ENCODE measurements at places on chromosomes 16 and 17.

GRCh38 chr17:3826191-3826590, 19.9 kb downstream of the NCBP3 start:
- no peak for DNase-seq

- DNase-seq: no peak
Measured at GRCh38 chr16:72481419-72481818, 309.5 kb upstream of the PMFBP1 start.

DNA sequence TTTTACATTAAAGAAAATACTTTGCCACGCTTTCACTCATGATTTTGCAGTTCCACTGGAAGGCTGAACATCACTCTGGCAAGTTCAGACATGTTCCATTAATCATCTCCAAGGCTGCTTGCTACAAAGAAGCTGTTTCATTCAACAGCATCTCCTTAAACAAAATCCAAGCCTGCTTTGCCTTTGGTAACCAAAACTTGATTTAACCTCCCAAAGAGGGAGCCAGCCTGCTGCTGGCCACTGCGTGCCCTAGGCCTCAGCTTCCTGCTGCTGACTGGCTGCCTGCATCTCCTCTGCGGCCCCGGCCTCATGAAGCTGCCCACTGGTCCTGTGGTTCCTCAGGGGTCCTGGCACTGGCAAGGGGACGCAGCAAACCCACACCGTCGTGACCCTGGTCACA, 31.8 kb downstream of the ANKRD11 start:
- no peak for DNase-seq

DNA sequence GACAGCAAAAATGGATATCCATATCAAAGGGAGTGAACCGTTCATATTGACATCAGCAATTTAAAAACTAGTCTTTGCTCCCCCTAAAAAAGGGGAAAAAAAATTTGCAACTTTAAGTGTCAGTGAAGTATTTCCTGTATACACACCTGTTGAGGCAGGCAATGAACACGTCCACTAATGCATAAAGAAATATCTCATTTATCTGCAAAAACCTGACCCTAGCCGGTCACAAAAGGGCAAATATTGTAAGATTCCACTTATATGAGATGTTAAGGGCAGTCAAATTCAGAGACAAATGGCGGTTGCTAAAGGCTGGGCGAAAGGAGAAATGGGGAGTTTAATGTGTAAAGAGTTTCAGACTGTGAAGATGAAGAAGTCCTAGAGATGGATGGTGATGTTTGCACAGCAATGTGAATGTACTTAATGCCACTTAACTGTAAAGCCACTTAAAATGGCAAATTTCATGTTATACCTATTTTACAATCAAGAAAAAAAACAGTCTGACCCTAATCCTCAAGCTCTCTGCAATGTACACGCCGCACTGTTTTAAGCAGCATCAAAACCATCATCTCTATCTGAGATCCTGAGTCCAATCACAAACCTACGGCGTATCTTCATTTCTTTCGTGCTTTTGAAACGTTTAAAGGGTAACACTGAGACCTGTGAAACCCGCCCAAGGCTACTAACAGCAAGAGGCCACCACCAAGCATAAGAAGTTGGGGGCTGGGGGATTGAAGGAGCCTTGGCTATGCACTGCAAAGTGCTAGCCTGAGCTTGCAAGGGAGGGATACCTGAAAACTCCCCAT, 1.1 kb downstream of the PARN start:
- DNase-seq: no peak

DNA sequence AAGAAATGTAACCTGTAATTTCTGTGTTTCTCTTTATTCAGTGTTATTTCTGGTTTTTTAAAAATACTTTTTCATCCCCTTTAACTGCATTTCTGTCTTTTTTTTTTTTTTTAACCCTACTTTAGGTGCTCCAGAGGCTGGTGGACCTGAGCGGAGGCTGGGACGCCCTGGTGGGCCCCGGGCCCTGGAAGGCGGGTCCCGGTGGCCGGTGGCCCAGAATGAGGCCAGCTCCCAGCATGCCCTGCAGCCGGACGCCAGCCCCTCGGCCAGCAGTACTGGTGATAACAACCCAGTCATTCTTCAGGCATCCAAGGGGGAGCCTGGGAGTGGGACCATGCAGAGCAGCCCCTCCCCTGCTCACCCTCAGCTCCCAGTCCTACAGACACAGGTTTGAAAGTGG, 1.5 kb downstream of the SRCAP start:
- no peak for DNase-seq

DNA sequence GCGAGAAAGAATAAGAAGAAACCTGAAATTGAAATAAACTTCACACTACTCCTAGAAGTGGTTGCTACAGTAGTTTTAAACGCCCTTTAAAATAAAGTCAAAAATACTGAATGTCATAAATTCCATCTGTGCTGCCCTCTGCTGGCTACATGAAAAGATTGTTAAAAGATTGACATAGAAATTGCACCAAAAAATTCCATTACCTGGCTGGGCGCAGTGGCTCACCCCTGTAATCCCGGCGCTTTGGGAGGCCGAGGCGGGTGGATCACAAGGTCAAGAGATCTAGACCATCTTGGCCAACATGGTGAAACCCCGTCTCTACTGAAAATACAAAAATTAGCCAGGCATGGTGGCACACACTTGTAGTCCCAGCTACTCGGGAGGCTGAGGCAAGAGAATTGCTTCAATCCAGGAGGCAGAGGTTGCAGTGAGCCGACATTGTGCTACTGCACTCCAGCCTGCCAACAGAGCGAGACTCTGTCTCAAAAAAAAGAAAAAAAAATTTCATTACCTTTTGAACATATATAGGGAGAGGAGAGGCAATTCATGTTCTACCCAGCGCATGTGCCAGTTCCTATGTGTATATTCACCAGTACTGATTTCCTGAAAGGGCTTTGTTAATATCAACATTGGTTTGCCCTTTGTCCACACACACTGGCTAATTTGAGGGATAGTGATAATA, 36.5 kb downstream of the CYTH1 start:
- DNase-seq: no peak

- no peak for DNase-seq
Measured at GRCh38 chr16:50908468-50908867, 166.6 kb downstream of the CYLD start.

- no peak for DNase-seq
Measured at GRCh38 chr16:61908426-61908825, 127.8 kb downstream of the CDH8 start.

DNA sequence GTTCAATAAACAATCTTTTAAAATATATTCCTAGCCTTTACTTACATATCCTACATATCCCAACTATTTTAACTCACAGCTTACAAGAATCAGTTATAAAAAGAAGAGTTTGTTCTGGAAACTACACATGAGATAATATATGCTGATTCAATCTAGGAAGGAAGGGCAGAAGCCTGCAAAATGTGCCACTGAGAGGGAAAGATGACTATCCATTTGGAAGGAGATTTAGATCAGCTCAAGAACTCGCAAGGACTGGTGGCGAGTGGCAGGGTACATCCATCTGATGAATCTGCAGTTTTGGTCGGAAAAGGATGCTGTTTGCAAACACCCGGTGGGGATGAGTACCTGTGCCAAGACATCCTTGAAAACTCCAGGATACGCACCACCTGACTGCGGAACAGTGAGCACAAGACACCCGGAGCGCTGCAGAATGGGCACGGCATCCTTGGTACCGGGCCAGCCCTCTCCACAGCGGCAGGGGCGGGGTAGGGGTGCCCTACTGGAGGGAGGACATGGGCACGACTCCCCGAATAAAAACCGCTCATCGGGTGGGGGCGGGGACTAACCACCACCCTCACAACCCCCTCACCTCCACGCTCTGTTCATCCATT, 723 bp downstream of the TRIM37 start:
- peak; percentile 59 for DNase-seq

DNA sequence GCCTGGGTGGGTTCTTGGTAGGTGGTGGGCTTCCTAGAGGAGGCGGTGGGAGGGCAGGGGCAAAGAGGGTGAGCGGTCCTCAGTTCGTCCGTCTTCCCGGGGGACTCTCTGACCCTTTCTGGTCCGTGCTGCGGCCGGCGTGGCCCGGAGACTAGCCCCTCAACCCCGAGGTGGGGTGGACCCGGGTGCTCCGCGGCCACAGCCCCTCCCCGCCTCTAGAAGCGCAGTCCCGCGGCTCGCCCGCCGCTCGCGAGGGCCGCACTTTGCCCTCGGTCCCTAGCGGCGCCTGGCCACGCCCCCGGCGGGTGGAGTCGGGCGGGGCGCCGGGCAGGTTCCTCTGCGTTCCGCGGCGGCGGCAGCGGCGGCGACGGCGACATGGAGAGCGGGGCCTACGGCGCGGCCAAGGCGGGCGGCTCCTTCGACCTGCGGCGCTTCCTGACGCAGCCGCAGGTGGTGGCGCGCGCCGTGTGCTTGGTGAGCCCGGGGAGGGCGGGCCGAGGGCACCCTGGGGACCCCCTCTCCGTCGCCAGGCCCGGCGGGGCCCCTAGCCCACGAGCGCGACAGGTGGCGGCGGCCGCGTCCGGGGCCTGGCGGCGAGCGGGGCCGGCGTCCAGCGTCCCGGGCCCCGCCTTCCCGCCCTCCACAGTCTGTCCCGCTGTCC, at the start of gene SYNGR2:
SYNGR2 (plus strand) TSS at position 340 of the 661 bp plus-strand sequence; CDS start at position 376, 36 bp downstream.
- DNase-seq: peak; percentile 72

DNA sequence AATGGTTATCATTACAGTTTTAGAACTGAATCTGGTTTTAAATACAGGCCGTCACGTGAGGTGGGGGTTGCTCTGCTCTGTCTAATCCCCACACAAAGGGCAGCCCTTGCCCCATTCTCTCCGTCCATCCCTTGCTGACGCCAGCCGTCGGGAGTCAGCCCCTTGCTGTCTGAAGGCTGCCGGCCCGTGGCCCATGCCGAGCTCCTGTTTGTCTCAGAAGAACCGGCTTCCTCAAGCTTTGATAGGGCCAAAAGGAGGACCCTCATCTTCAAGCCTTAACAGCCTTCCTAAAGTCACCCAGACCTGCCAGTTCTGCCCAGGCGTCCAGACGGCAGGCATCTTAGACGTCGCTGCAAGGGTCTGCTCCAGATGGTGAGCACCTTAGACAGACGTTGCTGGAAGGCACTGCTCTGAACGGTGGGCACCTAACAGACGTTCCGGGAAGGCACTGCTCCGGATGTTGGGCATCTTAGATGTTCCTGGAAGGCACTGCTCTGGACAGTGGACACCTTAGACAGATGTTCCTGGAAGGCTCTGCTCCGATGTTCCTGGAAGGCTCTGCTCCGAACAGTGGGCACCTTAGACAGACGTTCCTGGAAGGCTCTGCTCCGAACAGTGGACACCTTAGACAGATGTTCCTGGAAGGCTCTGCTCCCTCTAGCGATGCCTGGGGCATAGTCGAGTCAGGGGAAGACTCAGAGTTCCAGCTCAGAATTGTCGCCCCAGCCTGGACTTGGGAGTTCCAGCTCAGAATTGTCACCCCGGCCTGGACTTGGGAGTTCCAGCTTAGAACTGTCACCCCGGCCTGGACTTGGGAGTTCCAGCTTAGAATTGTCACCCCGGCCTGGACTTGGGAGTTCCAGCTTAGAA, 35.1 kb upstream of the CHMP6 start:
- DNase-seq: no peak

GRCh38 chr16:78516006-78516736, 416.7 kb downstream of the WWOX start:
- DNase-seq: no peak

- DNase-seq: no peak
Measured at GRCh38 chr16:65572156-65572555, 450.3 kb upstream of the CDH11 start.

- DNase-seq: no peak
Measured at GRCh38 chr16:31423241-31423640, 4.9 kb downstream of the COX6A2 start.

DNA sequence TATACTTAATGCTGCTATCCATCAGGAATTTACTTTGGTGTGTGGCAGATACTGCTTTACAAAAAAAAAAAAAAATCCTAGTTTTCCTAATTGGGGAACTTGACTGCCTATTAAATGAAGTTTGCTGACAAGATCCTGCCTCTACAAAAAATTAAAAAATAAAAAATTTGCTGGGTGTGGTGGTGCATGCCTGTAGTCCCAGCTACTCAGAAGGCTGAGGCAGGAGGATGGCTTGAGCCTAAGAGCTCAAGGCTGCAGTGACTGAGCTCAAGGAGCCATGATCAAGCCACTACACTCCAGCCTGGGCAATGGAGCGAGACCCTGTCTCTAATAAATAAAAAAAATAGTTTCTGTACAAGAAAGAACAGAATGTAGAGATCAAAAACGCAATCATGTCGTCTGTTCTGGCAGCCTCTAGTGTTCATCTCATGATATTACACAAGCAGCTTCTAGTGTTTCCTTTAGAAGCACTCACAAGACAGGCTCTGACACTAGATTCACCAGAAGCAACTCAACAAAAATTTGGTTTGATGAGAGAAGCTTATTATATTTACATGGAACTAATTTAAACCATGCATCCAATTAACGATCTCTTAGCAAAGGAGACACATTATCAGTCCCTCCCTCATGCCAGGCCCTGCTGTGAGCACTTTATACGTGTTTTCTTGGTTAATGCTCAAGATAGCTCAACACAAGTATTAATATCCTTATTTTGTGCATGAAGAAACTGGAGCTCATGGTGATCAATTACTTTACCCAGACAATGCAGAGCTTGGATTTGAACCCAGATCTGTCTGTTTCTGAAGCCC, 6.8 kb upstream of the KRTAP17-1 start:
- no peak for DNase-seq

DNA sequence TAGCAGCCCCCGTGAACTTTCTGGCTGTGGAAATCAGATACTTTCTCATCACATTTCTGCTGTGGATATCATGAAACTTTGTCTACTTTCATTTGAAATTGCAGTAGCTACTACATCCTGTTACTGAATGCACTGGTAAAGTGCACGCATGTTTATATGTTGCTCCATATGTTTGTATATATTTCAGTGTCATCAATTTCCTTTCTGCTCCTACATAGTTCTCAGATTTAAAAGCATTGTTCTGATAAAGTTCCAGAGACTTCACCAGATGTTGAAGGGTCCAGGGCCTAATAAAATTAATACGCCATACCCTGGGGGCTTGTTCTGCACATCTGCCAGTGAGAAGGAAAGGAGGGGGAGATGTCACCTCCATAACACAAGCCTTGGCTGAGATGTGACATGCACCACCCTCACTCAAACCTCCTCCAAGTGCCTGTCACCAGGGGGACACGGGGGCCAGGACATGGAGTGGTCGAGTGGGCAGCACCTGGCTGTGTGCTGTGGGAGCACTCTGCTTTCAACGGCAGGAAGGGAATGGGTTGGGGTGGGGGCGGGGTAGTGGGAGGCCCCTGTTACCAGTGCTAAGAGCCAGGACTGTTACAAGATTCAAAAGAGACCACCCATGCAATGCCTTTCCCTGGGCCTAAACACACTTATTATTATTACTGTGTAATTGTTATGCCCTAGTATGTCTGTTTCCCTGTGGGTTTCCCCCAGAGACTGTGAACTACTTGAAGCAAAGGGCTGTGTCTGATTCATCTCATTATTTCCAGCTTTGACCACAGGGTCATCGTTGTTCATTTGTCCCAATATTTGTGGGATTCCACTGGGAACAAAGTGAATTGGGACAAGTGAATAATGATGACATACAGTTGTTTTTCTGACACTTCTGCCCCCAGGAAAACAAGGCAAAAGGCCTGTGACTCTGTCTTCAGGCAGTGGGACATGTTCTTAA, 193.4 kb downstream of the FOXL1 start:
- DNase-seq: no peak

GRCh38 chr16:77403732-77404131, 31.1 kb downstream of the ADAMTS18 start:
- no peak for DNase-seq

- DNase-seq: no peak
Measured at GRCh38 chr17:59941131-59941530, 23.4 kb downstream of the RNFT1 start.

GRCh38 chr16:87297918-87298631, 19.1 kb downstream of the C16orf95 start:
- no peak for DNase-seq

- DNase-seq: no peak
Measured at GRCh38 chr16:77961814-77962213, 60.5 kb upstream of the CLEC3A start.

GRCh38 chr17:9334536-9335446, 240.8 kb downstream of the STX8 start:
- DNase-seq: no peak
